Omental fat pad (tissue), 4 donors: ENCODE measurements at places on chromosomes 1 and 21.

DNA sequence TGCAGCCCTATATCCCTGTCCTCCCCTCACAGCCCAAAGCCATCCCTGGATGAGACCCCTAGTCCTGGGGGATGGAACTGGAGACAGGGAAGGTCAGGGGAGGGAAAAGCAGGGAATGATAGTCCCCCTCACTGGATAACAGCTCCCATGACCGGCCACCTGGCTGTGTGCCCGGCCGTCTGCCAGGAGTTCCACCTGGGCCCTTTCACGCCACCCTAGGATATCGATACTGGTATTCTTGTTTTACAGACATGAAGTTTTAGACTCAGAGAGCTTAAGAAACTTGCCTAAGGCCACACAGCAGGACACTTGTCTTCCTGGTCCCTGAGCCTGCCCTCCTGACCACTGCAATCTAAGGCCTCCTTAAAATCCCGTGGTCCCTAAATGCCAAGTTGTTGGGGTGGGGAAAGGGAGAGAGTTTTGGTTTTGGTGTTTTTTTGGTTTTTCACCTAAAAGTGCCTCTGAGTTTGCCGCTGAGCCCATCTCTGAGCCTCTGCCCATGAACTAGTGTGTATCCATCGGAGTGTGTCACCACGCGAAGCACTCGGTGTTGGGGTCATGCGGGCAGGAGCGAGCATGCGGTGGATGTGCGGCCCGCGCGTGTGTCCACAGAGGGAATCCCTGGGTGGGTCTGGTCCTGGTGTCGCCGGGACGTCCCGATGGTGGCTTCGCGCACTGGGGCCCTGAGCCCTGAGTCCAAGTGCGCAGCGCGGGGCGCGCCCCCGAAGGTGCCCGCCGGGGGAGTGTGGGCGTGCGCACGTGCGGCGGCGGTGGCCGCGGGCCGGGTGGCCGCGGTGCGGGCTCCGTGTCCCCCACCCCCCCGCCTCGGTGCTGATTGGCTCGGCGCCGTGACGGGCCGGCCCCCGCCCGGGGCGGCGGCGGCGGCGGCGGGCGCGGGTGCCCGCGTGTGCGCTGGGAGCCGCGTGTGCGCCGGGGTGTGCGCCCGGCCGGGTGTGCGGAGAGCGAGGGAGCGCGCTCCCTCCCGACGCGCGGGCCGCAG, at the start of gene EPHA8:
TSS of gene EPHA8 (plus strand) at position 906 of the 1,000 bp plus-strand sequence. CDS start 147 bp downstream, outside the sequence.
- DNase-seq = no peak

DNA sequence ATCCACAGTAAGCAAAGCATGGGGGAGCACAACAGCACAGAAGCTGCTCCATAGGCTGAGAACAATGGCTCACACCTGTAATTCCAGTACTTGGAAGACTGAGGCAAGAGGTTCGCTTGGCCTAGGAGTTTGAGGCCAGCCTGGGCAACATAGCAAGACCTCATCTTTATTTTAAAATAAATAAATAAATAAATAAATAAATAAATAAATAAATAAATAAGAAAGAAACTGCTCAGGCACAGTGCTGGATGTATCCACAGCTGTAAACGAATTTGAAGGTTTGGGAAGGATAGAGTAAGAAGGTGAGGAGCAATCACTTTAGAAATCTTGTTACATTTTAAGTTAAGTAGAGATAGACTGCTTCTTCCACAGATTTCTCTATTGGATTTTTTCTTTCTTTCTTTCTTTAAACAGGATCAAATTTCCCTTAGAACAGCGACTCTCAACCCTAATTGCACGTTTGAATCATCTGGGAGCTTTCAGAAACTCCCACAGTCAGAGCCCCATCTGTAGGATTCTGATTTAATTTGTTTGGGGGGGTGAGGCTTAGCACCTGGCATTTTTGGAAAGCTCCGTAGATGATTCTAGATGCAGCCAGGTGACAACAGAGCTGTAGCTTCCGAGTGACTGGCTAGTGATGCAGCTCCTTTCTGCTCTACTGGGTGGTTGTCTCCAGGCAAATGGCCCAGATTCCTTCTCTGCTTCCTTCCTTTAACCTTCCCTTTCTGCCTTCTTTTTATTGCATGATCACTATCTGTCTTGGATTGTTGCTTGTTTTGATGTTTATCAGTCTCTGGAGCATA, 53.5 kb downstream of the S1PR1 start:
- no peak for DNase-seq

DNA sequence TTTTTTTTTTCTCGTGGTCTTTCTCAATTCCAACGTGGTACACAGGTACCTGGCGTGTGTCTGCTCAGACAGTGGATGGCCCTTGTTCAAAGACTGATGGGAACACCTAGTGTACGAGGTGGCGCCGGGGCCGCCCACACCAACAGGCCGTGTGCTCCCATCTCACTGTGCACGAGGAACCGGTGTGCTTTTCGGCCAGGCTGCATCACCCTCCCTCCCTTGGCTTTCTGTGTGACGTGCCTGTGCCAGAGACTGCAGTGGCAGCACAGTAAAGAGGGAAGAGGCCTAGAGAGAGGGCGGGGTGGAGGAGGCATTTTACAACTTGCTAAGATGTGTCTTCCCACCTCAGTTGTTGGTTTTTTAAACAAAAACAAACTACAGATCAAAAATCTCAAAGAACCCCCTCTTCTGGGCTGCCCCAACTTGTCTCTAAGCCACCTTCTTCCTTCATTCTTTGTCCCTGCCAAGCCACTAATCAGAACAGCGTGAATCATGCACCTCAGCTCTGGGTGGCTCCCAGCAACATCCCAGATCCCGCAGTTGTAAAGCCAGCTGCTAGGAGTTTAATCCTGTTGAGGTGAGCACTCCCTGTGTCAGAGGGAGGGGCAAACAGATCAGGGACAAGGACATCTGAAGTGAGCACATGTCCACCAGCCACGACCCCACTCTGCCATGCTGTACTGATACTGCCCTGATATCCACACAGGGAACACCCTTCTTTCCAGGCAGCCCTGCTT, 20.7 kb downstream of the IRF2BP2 start:
- no peak for DNase-seq

DNA sequence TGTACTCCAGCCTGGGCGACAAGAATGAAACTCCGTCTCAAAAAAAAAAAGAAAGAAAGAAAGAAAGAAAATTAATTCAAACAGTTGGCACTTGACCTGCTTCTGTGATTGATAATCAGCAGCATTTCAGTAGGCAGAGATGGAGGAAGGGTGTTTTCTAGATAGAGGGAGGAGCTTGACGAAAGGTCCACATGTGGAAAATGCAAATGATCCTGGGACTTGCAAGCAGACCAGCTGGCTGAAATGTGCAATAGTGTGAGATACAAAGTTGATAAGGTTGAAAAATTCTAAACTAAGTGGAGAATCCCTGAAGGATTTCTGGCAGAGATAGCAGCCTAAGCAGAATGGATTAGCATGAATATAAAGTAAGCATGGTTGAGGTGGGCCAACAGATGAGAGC, 4.2 kb downstream of the ELAPOR1 start:
- no peak for DNase-seq

- DNase-seq = no peak
Measured at GRCh38 chr1:31152181-31152795, 86.8 kb upstream of the PUM1 start.

- no peak for DNase-seq
Measured at GRCh38 chr1:227190321-227190720, 128.0 kb downstream of the CDC42BPA start.

DNA sequence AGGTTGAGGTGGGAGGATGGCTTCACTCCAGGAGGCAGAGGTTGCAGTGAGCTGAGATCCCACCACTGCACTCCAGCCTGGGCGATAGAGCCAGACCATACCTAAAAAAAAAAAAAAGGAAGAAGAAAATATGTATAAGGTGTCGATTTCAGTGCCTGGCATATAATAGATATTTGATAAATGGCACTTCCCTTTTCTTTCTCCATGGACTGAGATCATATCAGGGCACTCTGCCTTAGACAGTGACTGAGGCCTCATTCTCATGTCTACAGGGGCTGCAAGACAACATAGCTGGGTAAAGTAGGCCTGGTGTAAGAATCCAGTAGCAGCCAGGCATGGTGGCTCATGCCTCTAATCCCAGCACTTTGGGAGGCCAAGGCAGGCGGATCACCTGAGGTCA, 21.2 kb downstream of the PCAT6 start:
- DNase-seq = no peak

DNA sequence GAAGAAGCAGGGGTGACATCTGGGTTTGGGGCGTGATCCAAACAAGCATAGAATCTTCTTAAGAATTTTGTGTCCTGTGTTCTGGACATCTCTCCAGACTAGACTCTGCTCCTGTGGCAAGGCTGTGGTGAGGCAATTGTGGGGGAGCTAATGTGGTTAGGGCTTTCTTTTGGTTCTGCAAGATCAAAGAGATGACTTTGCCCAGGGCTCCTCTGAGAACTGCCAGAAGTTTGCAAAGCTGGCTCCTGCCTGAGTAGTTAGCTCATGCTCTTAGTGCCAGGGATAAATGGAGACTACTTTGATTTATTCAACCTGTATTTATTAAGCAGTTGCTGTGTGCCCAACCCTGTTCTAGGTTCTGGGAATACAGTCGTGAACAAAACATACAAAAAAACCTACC, 34.0 kb upstream of the CRNN start:
- DNase-seq = no peak

- no peak for DNase-seq
Measured at GRCh38 chr1:66276218-66276617, 257.7 kb upstream of the SGIP1 start.

- no peak for DNase-seq
Measured at GRCh38 chr1:232983817-232984567, 33.6 kb downstream of the NTPCR start.

DNA sequence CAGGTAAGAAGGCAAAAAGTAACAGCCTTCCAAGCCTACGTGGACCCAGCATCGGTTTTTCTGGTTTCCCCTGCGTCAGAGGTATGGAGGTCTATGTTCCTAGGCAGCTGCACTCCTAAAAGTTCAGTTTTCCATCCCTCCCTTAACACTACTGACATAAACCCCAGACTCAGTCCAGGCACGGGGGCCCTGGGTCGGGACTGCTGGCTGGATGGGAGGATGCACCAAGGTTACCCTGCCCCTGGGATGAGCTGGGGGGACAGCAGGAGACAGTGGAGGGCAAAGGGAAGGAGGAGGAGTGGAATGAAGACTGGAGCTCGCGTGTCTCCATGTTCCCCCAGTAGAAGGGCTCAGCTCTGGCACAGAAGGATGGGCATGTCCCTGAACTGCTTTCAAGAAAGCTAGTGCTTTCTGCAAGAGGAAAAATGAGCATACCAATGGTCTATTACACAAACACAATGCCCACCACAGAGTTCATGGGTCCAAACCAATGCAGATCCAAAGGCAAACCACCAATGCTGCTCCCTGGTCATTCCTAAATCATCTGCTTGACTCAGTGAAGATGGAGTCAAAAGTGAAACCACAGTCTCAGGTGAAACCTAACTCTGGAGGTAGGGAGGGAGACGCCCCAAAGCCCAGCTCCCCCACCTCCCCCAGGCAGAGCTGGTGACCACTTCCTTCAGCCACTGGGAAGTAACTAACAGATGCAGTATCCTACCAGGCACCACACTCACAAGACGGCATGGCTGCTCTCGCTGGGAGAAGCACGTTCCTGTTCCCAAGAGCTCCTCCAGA, 54.9 kb downstream of the CD46 start:
- DNase-seq = no peak

GRCh38 chr21:45463871-45464270, 58.9 kb downstream of the COL18A1 start:
- no peak for DNase-seq

DNA sequence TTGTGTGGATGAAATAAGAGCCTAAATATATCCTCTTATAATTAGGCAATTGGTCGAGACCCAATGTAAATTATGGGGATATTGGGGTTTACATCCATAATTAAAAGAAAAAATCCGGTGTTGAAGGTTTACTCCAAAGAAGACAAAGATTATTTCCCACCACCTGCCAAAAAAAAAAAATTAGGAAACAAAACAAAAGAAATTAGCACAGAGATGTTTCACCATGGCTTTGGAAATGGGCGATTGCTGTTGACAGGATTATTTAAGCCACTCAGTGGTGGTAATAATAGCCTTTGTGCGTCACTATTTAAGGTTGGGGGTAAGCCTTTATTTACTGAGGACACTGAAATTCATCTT, 585 bp upstream of the GLRX2 start:
- no peak for DNase-seq

DNA sequence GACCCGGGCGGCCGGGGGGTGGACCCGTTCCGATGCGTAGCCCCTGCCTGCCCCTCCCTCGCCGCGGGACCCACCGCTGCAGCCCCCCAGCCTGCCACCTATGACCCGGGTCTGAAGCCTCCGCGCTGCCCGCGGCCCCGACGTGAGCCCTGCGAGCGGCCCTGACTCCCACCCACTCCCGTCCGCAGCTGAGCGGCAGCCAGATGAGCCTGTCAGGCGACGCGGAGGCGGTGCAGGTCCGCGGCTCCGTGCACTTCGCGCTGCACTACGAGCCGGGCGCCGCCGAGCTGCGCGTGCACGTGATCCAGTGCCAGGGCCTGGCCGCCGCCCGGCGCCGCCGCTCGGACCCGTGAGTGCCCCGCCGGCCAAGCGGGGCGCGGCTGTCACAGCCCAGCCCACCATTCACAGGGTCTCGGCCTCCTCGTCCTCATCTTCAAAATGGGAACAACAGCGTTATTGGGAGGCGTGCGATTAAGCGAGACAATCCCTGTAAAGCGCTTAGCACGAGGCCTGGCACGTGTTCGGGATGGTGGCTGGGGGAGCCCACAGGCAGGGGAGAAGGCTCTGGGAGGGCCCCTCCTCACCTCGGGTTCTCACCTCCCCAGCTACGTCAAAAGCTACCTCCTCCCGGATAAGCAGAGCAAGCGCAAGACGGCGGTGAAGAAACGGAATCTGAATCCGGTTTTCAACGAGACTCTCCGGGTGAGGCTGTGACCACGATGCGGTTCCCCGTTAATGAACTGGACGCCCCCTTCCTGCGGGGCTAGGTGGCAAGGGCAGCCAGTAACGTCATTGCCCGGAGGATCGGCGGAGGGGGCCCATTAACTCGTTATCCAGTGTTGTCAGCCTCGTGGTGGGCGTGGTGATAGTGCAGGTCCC, 8.2 kb downstream of the SYTL1 start:
- DNase-seq = no peak

DNA sequence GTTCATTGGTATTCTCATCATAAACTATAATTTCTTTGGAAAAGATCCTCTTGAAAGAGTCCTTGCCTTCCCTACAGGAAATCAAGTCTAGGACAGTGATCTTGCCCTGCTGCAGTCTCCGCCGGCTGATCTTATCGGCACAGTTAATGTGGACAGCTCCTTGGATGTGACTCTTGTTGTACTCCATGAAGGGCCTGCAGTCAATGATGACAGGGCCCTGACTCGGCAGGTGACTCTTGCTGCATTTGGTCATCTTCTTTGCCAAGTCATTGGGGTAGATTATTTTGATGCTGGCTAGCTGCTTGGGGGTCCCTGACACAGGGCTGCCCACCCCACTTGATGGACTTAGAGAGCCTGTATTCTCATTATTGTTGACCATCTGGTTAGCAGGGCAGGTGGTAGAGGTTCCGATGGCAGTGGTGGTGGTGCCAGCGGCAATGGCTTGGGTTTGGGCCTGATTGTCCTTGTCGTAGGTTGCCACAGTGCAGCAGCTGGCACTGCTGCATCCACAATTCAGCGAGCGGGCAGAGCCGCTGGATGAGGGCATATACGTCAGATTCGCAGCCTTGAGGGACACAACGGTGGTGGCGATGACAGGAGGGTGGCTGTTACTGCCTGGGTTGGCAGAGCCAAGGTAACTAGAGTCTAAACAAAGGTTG, 2.7 kb downstream of the DUSP10 start:
- no peak for DNase-seq
